ENCODE measurements at places on chromosomes 6 and 20.

- DNase-seq, result no peak
Measured at GRCh38 chr6:72328775-72329174, 293.1 kb upstream of the KCNQ5 start.

DNA sequence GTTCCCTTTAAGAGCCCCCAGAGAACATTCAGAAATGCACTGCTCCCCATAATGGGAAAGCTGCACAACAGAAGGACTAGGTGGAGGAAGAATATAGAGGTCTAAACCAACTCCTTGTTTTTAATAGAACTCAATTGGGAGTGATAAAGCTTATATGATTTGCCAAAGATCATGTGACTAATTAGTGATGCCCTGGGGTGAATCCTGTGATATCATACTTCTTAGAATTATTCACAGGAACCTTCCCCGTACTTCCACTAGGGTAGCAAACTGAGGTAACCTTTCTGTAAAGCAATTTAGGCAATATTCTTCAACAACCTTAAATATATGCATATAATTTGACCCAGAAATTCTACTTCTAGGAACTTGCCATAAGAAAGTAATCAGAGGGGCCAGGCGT, 84.4 kb downstream of the TFAP2A start:
- no peak for DNase-seq

DNA sequence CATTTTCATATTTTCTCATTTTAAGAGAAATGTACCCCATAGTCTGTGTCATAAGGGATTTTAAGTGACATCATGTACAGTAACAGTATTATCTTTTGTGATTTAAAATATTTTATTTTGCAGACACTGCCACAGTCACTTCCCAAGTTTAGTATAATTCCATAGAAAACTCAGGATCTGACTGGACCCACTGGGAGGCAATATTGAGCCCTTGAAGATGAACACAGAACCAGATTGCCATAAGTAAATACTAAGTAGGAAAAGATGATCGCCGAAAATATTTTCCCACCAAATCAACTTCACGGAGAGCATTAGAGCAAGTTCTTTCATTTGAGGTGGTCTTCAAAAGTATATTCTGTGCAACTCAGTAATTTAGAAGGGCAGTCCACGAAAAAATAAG, 17.6 kb upstream of the PKHD1 start:
- no peak for DNase-seq

GRCh38 chr6:73679009-73679408, 17.0 kb upstream of the CD109 start:
- no peak for DNase-seq

- DNase-seq, result no peak
Measured at GRCh38 chr6:152189736-152190135, 382.3 kb downstream of the ESR1 start.

DNA sequence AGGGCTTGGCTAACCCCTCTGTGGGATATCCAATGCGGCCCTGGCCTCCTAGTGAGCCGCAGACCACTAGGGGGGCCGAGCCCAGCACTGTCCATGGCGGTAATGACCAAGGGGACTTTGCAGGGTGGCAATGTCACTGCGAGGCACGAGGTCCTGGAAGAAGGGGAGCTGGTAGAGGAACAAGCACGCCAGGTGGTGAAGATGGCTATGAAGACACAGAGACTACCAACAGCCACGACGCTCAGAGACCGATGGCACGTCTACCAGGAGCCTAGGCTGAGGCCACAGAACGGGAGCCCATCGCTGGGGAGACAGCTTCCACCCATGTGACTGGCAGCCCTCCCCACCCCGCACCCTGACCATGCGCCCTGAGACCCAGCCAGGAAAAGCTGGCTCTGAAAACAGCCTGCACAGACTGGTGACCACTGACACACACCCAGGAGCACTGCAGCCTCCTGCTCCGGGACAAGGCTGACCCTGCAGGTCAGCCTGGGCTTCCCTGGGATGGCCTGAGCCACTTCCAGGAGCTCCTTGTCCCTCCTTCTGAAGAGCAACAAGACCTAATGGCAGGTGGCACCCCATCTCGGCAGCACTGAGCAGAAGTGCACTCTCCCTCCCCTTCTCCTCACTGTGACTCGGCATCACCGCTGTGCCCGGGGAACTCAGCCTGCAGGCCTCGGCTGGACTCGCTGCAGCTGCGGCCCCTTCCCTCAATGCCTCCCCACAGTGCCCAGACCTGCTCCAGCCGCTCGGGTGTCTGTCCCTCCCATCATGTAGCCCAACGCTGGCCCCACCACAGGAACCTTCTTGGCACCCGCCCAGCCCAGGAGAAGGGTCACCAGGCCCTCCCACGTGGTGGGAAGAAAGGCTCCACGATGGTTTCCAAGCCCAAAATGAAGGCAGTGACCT, 56.9 kb downstream of the GNAS-AS1 start:
- no peak for DNase-seq

- DNase-seq, result no peak
Measured at GRCh38 chr6:17877895-17878440, 109.5 kb downstream of the KIF13A start.

DNA sequence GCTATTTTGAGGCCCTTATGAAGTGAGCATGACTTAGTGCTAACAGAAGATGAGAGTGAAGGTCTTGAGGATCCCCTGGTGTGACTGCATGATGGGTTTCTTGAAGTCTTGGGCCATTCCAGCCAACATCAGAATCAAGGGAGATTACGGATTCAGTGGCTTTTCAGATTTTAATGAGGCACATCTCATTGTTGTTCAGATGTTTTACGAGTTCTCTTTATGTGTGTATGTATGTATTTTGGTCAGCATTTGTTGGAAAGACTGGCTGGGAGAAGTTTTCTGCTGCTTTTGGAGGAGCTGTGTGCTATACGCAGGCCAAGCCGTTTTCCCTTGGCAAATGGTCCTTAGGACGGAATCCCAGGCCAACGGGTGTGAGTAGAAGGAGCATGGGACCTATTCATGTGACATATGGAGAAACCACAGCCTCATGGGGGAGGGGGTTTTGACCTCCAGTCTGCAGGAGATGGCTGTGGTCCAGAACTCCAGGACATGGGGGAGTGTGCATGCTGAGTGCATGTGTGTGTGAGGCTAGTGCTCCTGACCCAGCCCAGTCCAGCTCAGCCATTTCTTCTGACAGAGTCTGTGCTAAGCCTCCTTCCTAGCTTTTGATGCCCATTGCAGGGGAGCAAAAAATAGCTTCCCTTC, 35.3 kb downstream of the CHMP4B start:
- DNase-seq, result no peak

GRCh38 chr6:27176523-27177484, 70.7 kb upstream of the PRSS16 start:
- DNase-seq, result no peak

DNA sequence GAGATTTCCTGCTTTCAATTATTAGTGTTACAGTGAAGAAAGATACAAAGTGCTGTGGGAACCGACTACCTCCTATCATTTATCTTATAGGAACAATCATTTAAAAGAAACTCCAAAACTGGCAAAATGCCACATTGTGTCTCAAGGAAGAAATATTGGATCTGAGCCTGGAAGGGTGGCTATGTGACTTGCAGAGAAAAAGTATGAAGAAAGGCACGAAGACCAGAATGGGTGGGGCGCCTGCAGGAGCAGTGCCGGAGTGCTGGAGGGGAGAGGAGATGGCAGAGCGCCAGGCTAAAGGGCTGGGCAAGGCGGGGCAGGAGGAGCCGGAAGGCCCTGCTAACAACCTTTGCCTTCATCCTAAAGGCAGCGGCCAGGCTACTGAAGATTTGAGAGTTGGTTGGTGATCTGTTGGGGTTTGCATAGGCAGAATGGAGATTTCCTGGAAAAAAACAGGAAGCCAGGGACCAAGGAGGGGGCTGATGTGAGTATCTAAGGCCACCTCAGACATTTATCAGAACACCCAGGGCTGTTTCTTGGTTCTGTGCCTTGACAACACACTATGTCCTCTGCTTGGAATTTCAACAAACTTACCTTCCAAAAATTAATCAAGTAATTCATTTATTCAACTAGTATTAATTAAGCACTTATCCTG, 125.6 kb downstream of the MAFB start:
- no peak for DNase-seq

DNA sequence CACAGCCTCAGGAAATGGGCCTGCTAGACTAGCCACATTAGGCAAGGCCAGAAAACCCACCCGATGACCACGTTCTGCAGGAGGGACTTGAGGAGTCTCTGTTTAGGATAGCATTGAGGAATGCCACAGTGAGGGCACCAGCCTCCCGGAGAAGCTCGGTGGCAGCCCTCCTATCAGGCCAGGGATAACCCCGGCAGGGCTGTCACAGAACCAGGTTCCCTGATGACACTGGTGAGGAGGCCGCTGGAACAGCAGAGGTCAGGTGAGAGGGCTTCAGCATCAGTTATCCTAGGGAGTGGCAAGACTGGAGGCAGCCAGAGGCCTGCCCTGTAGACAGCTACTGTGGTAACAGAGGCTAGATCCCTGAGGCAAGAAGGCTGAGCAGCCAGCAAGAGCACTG, 157.6 kb downstream of the MYLK4 start:
- DNase-seq, result no peak

- no peak for DNase-seq
Measured at GRCh38 chr6:34957231-34957783, 68.3 kb downstream of the ANKS1A start.

- no peak for DNase-seq
Measured at GRCh38 chr6:133778414-133779130, 110.3 kb upstream of the TCF21 start.

DNA sequence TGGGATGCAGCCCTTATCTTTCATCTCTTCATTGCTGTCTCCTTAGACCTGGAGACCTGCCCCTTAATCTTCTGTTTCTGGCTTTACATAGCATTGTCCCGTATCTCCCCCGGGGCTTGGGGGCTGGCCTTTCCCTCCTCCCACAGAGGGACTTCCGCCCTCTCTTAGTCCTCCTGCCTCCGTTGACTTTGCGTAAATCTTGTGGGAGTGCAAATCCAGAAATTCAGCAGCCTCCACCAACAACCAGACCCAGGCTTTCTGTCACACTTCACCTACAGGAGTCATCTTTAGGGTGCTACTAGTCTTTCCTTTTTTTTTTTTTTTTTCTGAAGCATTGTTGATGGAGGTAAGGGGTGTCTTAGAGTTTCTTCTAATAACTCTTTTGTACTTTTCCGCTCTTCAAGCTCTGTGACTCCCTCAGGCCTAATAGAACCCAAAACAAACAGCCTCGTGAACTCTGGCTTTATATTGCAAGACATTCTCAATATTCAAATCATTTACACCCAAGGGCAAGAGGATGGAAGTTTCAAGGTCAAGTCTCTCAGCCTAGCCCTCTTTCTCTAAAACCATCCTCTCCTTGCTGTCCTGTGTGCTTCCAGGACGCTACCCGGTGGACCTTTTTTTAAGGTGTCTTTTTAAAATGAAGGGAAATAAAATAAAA, 66.2 kb downstream of the RREB1 start:
- DNase-seq, result no peak

DNA sequence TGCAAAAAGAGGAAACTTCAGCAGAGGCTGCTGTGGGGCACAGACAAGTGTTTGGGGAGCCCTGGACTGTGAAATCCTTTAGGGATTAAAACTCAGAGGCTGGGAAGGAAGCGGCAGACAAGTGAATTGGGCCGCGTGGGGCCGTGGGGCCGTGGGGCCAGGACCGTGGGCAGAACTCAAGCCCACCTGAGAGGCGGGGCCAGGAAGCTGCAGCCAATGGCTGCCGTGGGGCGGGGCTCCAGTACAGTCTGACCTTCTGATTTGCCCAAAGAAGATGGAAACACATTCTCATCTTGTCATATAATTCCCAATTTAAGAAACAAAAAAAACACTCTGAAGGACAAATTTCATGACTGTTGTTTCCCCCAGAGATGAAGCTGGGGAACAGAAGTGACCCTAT, 55.4 kb downstream of the ANKRD60 start:
- no peak for DNase-seq

DNA sequence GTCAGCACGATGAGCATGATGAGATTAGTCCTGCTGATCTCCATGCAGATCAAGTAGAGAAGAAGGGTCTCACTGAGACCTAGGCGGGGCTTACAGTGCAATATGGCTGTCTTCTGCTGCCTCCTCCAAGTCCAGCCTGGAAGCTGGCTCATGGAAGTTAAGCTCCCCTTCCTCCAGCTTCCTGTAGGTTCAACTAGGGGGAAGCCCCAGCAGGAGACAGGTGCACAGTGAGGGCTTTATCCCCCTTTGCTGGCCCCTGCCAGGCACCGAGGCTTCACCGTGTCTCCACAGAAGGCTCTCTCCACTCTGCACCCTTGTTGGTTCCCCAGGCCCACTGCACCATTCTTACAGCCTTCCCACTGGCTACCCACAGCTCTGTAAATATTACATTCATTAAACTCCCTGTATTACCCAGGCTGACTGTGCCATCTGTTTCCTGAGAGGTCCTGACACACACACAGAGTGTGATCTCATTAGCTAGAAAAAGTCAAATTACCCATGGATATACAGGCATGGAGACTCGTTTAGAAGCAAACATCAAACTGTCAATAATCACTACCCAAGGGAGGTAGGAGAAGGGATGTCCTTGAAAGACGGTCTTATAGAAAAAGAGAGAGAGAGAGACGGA, 90.4 kb downstream of the SLC2A10 start:
- no peak for DNase-seq

- DNase-seq, result peak; percentile 19
Measured at GRCh38 chr6:27795697-27796494, 116.3 kb downstream of the OR2B2 start.

- DNase-seq, result no peak
Measured at GRCh38 chr20:53940907-53941545, 129.4 kb downstream of the BCAS1 start.

- no peak for DNase-seq
Measured at GRCh38 chr6:42185597-42185996, 9.2 kb downstream of the GUCA1B start.

- no peak for DNase-seq
Measured at GRCh38 chr6:11672256-11672655, 106.3 kb downstream of the ADTRP start.
